Activated T-helper 1 cell treated with Interleukin-2 at 50 U/mL for 16 hours (primary cell): ENCODE measurements at places on chromosomes 7 and 10.

DNA sequence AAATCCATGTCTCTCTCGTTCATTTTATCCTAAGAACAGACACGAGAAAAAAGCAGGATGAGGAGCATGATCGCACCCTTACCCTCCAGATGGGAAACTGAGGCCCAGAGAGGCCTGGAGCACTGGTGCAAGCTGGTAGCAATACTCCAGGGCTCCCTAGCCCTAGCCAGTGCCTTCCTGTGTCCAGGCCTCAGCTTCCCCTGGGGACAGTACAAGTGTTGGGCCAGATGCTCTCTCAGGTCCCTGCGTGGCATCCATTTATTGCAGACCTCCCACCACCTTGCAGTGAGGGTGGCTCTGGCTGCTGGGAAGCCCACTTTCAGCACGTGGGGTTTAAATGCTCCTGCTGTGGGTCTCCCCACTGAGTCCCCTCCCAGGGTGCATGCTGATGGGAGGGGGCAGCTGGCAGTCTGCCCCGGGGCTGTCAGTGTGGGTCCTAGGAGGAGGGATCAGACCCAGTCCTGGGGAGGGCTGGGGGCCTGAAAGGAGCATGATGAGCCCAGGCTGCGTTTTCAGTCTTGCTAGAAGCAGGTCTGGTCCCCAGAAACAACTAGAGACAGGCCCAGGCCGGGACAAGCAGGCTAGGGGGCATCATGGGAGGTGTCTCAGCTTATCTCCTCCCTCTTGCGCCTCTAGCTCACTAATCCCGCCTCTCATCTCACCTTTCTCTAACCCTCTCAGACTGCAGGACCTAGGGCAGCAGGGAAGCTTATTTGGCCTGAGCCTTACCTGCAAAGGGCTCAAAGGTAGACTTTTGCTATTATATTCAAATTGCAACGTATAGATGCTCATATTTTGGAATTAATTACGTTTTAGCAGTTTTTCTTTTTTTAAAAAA is 662 bp upstream of the PPIF start:
- no peak for DNase-seq

DNA sequence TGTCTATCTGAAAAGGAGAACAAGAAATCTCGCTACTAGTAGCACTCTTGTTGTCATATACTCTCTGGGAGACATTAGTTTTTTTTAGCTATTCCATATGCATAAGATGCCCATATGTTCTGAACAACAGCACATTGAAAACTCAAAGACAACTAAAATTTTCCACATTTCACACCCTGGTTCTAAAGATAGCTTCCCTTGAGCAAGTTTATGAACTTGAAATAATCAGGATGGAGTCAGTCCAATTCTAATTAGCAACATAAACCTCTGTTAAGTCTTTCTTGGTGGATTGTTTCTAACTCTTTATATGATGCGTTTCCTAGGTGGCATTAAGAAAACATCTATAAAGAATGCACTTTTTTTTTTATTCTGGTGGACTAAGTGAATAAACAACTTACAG is 1095.3 kb downstream of the GRM8 start:
- DNase-seq: no peak

- DNase-seq: no peak
Measured at GRCh38 chr7:115368998-115369397, 447.1 kb downstream of the MDFIC start.

DNA sequence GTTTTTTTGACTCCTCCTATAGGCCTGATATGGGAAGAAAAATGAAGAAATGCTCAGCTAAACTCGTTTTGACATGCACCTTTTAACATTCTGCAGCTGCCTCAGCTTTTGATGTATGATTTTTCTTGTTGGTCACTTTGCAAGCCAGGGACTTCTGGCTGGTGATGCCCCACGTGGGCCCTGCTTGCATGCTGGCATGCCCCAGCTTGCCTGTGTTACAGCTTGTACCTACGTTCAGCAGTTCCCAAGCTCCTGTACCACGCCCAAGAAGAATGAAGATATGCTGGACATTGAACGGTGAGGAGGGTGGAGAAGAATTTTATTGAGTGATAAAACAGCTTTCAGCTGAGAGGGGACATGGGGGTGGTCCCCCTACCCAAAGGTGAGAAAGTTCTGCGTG is 245.6 kb upstream of the FZD8 start:
- DNase-seq: no peak

GRCh38 chr7:130940326-130940725 is 206.3 kb upstream of the KLF14 start:
- no peak for DNase-seq

DNA sequence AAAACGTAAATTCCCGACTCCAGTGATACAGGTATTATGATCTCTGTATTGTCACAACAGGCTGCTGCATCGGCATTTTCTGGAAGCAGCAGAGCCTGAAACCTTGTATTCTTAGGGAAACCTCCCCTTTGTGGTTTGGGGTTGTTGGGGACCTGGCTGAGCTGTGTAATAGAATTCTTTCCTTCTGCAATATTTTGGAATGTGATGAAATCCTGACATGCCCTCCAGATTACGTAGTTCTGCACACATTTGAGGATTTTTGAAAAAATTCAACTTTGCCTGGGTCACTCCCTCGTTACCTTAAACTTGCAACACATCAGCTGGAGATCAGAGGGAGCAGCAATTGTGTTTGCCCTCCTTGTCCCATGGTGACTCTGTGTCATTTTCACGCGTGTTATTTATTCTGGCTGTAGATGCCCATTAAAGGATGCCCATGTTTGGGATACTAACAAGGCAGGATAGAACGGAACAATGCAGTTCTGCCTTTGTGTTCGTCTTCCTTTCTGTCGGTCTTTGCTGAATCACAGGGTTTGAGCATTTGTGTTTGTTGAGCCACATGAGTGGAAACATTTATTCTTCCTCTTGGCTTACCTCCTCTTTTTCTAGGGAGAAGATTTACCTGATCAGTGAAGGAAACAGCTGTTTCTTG is 181.7 kb downstream of the TCF7L2 start:
- no peak for DNase-seq

DNA sequence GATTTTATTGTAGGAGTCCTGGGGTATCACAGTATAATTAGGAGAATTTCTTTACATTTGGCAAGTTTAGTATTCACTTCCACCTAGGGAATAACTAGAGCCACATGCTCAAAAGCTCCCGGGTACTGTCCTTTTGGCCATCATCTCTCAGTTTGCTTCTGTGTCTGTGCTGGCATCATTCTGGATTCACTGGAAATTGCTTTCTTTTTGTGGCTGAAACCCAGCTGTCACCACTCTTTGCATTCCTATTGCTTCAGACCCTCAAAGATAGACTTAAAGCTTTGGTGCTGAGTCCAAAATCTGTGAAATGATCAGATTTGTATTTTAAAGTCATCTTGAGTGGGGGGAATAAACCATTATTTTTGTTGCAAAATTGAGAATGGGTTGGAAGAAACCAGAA is 8.9 kb downstream of the SDK1 start:
- no peak for DNase-seq

DNA sequence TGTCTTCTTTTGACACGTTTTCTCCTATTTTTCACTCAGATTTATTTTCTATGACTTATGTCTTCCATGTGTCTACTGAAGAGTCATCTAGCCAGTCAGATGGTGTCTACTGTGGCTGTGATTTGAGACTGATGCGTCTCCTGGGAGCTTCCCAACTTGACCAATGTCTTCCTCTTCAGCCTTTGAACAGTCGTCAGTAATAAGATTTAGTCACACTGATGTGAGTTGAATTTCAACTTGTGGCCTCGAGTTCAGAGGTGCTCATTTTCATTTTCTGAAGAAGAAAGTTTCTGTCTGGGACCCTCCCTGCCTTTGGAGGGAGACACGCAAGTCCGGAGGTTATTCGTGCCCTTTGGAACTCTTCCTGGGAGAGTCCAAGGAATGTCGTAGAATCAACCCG is 221.9 kb upstream of the INHBA start:
- no peak for DNase-seq

- no peak for DNase-seq
Measured at GRCh38 chr10:71015674-71016073, 127.3 kb upstream of the PCBD1 start.

- DNase-seq: no peak
Measured at GRCh38 chr10:35056686-35057085, 33.5 kb downstream of the CUL2 start.

- DNase-seq: no peak
Measured at GRCh38 chr7:45028138-45028919, 28.3 kb downstream of the CCM2 start.
